ENCODE measurements at places on chromosomes 16 and 17. TPM values are rescaled to one million over a fixed set of nuclear protein-coding genes. Genes with fewer than 3 reads are reported as not detected.

DNA sequence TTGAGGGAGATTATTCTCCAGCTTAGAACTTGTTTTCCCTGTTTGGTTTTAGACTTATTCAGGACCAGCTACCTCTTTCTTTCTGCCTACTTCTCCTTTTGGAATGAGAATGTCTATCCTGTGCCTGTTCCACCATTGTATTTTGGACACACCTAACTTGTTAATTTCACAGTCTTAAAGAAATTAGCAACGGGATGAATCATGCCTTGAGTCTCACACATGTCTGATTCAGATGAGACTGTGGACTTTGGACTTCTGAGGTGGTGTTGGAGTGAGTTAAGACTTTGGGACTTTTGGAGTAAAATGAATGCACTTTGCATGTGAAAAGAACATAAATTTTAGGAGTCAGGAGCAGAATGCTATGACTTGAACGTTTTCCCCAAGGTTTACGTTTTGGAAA is 581.4 kb downstream of the CDH11 start:
- no peak overlapping the region for H3K27ac ChIP-seq
- DNase-seq = no peak
- H3K36me3 ChIP-seq = no peaks in the 10 kb centered on the region
- no peaks in the 10 kb centered on the region for H3K27me3 ChIP-seq
- H3K4me3 ChIP-seq = no peak overlapping the region
- H3K4me1 ChIP-seq = no peaks in the 10 kb centered on the region

GRCh38 chr17:37735165-37735564 is 9.7 kb downstream of the HNF1B start:
- H3K36me3 ChIP-seq = no peaks in the 10 kb centered on the region
- no peak overlapping the region for H3K4me3 ChIP-seq
- H3K27me3 ChIP-seq = no peaks in the 10 kb centered on the region
- H3K27ac ChIP-seq = no peak overlapping the region
- H3K4me1 ChIP-seq = peaks cover 34% of the 10 kb centered on the region
- DNase-seq = no peak

GRCh38 chr17:75239214-75239613 is 22.2 kb downstream of the GGA3 start:
- H3K27me3 ChIP-seq = no peaks in the 10 kb centered on the region
- H3K27ac ChIP-seq = no peak overlapping the region
- H3K4me3 ChIP-seq = no peak overlapping the region
- DNase-seq = no peak
- no peaks in the 10 kb centered on the region for H3K4me1 ChIP-seq

DNA sequence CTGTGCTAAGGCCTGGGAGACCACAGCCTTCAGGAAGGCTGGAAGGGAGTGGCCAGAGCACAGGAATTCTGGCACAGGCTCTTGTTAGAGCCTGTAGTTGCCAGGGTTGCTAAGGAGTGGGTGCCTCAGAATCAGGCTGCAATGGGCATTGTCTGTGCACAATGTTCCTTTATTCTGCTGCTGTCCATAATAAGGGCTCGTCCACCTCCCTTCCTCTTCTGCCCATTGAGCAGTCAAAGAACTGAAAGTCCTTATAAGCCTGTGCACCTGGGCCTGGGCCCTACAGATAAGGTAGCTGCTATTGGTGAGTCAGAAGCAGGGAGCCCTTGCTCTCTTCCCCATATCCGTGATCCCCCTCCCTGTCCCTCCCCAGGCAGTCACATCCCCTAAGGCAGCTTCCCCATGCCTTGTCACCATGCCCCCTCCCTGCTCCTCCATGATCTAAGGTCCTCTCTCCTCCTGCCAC is 5.4 kb upstream of the CNGB1 start:
- no peak overlapping the region for H3K4me3 ChIP-seq
- no peaks in the 10 kb centered on the region for H3K27me3 ChIP-seq
- H3K4me1 ChIP-seq = no peaks in the 10 kb centered on the region
- H3K36me3 ChIP-seq = no peaks in the 10 kb centered on the region

The KRTAP9-4 gene
- total RNA-seq = not detected
